ENCODE measurements at places on chromosomes 6 and 20.

DNA sequence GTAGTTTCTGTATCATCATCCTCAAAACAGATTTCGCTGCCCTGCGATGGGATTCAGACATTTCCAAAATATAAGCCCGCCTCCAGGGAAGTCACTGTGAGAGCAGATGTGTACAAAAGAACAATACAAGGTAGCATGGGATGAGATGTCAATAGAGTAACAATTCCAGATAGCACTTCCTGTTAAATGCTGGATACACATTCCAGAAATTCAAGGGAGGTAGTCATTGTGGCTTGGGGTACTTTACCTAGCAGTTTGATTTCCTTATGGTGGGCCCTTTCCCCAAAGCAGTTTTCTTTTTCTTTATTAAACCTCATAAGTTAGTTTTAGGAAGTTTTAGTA, 2.5 kb downstream of the RNF217 start:
- H3K27me3 ChIP-seq, result peaks cover 50% of the 10 kb centered on the region
- peaks cover 20% of the 10 kb centered on the region for H3K4me1 ChIP-seq
- peaks cover 10% of the 10 kb centered on the region for H3K36me3 ChIP-seq
- no peak overlapping the region for H3K27ac ChIP-seq
- DNase-seq, result no peak

DNA sequence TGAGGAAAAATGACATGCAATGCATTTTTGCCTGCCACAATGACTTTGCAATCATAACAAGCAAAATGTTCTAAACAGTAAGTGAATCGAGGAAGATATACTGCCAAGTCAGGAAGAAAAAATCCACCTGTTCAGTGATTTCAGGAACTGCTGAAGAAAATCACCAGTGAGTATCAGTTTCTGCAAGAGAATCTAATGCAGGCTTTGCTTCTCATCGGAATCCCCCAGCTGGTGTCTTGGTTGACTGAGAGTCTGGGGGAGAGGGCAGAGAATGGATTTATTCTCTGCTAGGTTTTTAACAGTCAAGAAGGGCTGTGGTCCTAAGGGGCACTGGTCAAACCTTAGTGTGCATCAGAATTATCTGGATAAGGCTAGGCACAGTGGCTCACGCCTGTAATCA, 363.4 kb downstream of the CDH26 start:
- H3K27me3 ChIP-seq, result no peaks in the 10 kb centered on the region
- no peaks in the 10 kb centered on the region for H3K36me3 ChIP-seq
- H3K27ac ChIP-seq, result no peak overlapping the region
- peaks cover 2% of the 10 kb centered on the region for H3K4me1 ChIP-seq
- DNase-seq, result no peak

DNA sequence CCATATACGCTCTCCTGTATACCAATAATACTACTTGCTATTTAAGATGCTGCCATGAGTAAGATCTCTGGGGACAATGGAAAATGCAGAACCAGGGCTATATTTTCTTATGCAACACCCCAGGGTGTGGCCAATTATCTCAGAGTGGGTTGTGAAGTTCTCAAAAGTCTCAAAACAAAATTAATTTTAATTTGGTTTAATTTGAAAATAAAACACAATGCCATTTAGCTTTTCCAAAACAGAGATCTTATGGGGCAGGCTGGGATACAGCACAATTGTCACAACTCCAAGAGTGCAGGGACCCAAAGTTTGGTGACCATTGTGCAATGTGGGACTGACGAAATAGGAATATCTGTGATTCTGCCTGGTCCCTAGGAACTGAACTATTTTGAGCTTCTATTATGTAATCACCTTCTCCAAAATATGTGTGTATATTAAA, 43.1 kb downstream of the MBOAT1 start:
- no peaks in the 10 kb centered on the region for H3K27me3 ChIP-seq
- H3K4me3 ChIP-seq, result no peak overlapping the region
- H3K4me1 ChIP-seq, result peaks cover 36% of the 10 kb centered on the region
- H3K36me3 ChIP-seq, result peaks cover 4% of the 10 kb centered on the region
- H3K27ac ChIP-seq, result peak overlapping the region; percentile 74

DNA sequence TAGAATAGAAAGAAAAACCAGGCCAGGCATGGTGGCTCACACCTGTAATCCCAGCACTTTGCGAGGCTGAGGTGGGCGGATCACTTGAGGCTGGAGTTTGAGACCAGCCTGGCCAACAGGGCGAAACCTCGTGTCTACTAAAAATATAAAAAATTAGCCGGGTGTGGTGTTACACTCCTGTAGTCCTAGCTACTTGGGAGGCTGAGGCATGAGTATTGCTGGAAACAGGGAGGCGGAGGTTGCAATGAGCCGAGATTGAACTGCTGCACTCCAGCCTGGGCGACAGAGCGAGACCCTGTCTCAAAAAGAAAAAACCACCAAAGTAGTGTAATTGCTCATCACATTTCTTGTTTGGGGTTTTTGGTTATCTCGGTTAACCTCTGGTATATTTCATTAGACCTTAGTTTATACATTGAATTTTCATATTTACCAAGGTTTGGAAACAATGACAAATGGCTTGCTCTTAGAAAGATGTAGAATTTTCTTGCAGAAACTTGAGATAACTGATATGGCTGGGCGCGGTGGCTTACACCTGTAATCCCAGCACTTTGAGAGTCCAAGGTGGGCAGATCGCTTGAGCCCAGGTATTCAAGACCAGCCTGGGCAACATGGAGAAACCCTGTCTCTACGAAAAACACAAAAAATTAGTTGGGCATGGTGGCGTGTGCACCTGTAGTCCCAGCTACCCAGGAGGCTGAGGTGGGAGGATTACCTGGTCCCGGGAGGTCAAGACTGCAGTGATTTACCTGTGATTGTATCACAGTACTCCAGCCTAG, 14.2 kb downstream of the ITCH start:
- H3K36me3 ChIP-seq, result peaks cover 3% of the 10 kb centered on the region
- H3K27me3 ChIP-seq, result no peaks in the 10 kb centered on the region
- H3K4me3 ChIP-seq, result no peak overlapping the region
- H3K27ac ChIP-seq, result peak overlapping the region; percentile 29
- no peak for DNase-seq

DNA sequence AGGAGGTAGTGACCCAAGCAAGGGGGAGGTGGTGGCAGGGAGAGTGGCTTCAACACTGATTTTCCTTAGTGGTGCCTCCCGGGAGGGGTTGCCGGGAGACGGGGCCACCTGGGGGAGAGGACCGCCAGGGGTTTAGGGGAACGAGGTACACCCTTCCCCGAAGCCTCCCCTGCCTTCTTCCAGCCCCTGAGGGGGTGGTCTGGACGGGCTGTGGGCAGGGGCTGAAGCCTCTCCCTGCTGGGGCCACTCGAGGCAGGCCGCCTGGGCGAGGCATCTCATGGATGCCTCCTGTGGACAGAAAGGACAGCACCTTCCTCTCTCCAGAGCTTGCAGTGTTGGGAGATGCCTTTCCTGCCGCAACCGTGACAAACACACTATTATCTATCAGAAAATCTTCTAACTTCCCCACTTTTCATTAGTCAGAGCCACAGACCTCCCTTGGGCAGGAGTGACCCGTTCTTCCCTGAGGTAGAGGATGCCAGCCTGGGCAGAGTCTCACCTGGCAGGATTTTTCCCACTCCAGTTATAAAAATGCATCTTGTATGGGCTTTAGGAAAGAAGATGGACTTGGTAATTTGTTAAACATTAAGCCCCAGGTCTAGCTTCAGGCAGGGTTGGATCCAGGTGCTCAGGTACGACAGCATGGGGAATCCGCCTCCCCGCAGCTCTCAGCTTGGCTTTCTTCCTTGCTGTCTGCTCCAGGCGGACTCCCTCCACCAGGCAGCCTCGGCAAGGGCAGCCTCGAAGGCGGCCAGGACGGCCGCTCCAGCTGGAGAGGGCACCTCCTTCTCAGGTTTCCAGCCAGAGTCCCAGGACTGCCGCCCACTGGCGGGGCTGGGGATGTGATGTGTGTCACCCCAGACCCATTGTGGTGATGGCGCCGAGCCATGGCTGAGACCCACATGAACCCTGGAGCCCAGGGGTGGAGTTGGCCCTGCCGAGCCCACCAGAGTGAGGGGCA, 11.0 kb downstream of the HRH3 start:
- H3K4me3 ChIP-seq, result no peak overlapping the region
- H3K36me3 ChIP-seq, result no peaks in the 10 kb centered on the region
- peaks cover 2% of the 10 kb centered on the region for H3K4me1 ChIP-seq
- no peaks in the 10 kb centered on the region for H3K27me3 ChIP-seq
- no peak overlapping the region for H3K27ac ChIP-seq

GRCh38 chr20:8601542-8601912, 467.4 kb upstream of the PLCB4 start:
- no peak for DNase-seq
- no peaks in the 10 kb centered on the region for H3K36me3 ChIP-seq
- peaks cover 9% of the 10 kb centered on the region for H3K4me1 ChIP-seq
- no peaks in the 10 kb centered on the region for H3K27me3 ChIP-seq
- H3K27ac ChIP-seq, result peak overlapping the region; percentile 37

DNA sequence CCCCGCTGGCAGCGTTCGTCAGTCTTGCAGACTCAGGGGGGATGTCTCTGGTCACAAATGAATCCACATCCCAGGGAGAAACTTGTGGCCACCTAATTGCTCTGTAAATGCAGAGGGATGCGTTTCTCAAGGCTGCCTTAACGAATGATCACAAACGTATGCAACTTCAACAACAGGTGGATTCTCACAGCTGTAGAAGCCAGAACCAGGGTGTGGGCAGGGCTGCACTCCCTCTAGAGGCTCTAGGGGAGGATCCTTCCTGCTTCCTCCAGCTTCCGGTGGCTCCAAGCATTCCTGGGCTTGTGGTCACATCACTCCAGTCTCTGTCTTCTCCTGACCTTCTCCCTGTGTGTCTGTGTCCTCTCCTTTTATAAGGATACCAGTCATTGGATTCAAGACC, 3.3 kb upstream of the TAF4 start:
- no peaks in the 10 kb centered on the region for H3K36me3 ChIP-seq
- no peak overlapping the region for H3K27ac ChIP-seq
- DNase-seq, result no peak
- peaks cover 15% of the 10 kb centered on the region for H3K4me1 ChIP-seq
- H3K4me3 ChIP-seq, result no peak overlapping the region

DNA sequence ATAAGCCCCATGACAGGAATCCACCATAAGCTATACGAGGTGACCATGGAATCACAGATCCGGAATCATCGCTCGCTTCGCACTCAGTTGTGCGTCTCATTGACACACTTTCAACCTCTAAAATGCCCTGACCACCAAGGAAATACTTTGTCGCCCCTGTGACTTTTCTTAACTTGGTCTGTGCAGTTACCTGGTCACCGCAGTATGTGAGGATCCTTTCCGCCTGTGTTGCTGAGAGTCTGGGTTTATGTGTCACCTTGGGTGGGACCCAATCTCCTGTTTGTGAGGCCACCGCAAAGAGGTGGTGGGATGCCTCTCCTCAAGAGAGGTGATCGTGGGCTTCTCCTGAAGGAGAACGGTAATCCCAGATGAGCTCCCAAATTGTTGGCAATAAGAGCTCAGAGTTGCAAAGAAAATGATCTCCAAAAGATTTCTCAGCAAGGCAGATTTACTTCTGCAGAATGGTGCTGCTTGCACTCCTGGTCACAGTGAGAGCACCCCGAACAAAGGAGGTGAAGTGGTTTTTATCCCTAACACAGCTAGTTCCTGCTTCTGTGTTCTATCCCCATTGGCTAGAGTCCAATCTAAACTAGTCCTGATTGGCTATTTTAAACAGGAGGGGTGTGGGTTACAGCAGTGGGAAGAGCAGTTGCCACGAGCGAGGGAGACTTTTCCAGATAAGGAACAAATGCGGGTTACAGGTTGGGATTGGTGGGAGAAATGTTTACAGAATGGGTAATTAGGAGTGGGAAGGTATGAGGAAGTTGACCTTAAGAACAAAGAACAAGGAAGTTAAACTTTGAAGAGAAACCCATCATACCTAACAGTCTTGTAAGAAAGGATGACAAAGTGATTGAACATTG, 9.1 kb upstream of the ZNFX1 start:
- peaks cover 37% of the 10 kb centered on the region for H3K36me3 ChIP-seq
- DNase-seq, result no peak
- H3K27me3 ChIP-seq, result no peaks in the 10 kb centered on the region
- H3K4me1 ChIP-seq, result peaks cover 21% of the 10 kb centered on the region
- peak overlapping the region; percentile 59 for H3K27ac ChIP-seq
- no peak overlapping the region for H3K4me3 ChIP-seq

- H3K4me1 ChIP-seq, result no peaks in the 10 kb centered on the region
- H3K27ac ChIP-seq, result no peak overlapping the region
- no peak overlapping the region for H3K4me3 ChIP-seq
- H3K36me3 ChIP-seq, result no peaks in the 10 kb centered on the region
- H3K27me3 ChIP-seq, result peaks cover 42% of the 10 kb centered on the region
- no peak for DNase-seq
Measured at GRCh38 chr6:7784248-7784647, 58.3 kb downstream of the BMP6 start.

All from T-helper 17 cell (primary cell).